ENCODE measurements at places on chromosomes 7 and 10. TPM values are rescaled to one million over a fixed set of nuclear protein-coding genes. Genes with fewer than 3 reads are reported as not detected.
A peak's percentile ranks its signal among the peaks of the same experiment; 100 is the strongest.

GRCh38 chr10:128440513-128441160 is 314.4 kb upstream of the MKI67 start:
- DNase-seq = no peak

GRCh38 chr7:74356589-74357315 is 67.5 kb downstream of the CLIP2 start:
- no peak for DNase-seq

DNA sequence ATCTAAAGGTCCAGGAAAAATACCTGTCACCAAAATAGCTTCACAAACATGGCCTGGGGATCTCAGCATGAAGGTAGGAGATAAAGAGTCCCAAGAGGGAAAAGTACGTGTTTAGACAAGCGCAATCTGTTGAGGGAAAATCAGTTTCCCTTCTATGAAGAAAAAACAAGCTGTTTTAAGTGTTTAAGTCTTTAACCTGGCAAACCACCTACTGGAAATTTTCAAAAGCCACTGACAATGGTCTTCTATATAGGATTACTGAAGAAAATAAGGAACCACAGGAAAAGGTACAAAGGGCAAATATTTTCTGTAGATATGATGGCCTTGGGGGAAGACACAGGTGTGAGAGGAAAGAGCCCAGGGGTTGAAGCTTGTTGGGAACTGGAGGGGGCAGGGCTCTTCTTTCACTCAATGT is 21.2 kb downstream of the ALDH18A1 start:
- DNase-seq = no peak

SPDYE2B gene
- not detected for total RNA-seq

DNA sequence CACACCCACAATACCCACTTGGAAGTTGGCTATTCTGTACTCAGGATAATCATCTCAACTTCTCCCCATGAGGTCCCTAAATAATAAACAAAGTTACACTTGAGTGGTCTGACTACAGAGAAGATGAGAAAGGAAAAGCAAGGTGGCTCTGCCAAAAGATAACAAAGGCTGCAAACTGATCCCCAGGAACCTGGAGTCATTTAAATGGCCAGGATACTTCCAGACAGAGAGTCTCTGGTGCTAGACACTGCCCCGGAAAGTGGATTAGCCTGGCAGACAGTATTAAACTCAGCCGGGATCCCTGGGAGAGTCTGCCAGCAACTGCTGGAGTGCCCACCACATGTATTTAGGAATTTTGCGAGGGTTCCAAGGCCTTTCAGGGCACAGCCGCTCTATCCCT is 93.7 kb downstream of the DGKI start:
- no peak for DNase-seq

DNA sequence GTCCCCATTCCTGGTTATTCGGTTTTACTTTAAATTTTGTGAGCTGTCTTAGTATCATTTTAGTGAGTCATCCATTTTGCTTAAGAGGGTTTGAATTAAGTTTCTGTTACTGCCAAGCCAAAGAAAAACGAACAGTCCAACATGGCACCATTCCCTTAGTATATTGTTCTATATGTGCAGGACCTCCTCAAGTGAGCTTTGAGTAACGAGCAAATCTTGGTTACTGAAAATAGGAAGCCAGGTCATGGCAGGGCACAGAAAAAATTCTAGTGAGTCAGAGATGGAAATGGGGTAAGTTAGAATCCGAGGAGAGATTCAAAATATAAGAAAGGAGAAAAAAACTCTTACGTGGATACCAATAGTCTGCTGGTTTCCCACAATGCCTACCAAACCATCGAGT is 292.9 kb downstream of the BAMBI start:
- DNase-seq = no peak

TUBAL3 gene
- 0.11 TPM for total RNA-seq

CTAGE15 gene
- total RNA-seq = not detected

- DNase-seq = no peak
Observed at GRCh38 chr7:16999541-17000267, 117.9 kb upstream of the AGR3 start.

HOXA10 gene
- total RNA-seq = not detected

TMEM236 gene
- total RNA-seq = 0.43 TPM

GRCh38 chr10:110865186-110865808 is 6.4 kb upstream of the PDCD4 start:
- DNase-seq = no peak

GRCh38 chr7:153097511-153098201 is 338.1 kb downstream of the ACTR3B start:
- DNase-seq = no peak

CCDC3 gene
- total RNA-seq = 3.7 TPM

ZNF438 gene
- total RNA-seq = 13.0 TPM

GRCh38 chr10:64458306-64458705 is 937.1 kb downstream of the REEP3 start:
- DNase-seq = no peak

DNA sequence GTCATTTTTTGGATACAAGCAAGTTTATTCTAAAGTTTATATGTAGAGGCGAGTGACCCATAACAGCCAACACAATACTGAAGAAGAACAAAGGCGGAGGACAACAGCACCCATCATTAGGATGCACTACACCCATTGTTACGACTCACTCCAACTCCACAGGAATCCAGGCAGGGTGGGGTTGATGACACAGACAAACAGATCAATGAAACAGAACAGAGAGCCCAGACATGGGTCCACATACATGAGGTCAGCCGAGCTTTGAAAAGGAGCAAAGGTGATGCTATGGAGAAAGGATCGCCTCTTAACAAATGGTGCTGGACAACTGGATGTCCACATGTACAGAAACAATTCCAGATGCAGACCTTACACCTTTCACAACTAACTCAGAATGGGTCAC is 426.4 kb downstream of the PTPRN2 start:
- no peak for DNase-seq

GRCh38 chr10:77618117-77618516 is 19.5 kb downstream of the KCNMA1 start:
- no peak for DNase-seq

- no peak for DNase-seq
Observed at GRCh38 chr7:16744518-16745250, 8.9 kb upstream of the TSPAN13 start.

DNA sequence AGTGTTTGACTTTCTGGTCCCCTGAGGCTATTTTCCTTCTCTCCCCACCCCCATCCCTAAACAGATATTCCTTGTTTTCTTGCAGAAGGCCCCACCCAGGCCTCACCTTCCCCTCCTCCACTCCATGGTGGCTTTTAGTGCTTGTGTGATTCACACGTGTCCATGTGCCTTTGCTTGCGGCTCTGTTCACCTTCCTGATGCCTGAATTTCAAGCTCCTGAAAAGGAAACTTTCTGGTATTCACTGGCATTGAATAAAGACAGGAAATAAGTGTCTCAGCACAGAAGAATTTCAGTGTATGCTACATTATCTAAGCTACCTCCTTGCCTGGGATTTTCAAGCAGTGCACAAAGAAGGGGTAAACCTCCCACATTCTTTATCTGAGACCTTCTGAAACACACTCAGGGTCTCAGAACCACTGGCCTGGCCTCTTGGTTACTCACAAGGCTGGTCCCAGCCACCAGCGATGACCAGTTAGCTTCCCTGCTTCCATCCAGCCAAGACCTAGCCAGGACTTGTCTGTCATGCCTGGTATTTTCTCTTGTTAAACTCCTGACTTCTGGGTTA is 17.2 kb upstream of the UBE2H start:
- no peak for DNase-seq

DNA sequence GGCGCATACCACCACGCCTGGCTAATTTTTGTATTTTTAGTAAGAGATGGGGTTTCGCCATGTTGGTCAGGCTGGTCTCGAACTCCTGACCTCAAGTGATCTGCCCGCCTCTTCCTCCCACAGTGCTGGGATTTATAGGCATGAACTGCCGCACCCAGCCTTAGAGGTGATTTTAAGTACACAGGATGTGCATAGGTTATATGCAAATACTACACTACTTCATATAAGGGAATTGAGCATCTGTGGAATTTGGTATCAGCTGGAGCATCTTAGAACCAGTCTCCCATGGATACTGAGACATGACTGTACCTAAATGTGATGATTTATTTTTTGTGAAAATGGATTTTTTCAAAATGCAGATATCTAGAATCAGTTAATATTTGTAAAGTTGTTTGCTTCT is 21.1 kb downstream of the WAC start:
- no peak for DNase-seq

MRC1 gene
- 27.0 TPM for total RNA-seq

NUDT13 gene
- total RNA-seq = 4.1 TPM

ZFAND2A gene
- total RNA-seq = 6.0 TPM

DNA sequence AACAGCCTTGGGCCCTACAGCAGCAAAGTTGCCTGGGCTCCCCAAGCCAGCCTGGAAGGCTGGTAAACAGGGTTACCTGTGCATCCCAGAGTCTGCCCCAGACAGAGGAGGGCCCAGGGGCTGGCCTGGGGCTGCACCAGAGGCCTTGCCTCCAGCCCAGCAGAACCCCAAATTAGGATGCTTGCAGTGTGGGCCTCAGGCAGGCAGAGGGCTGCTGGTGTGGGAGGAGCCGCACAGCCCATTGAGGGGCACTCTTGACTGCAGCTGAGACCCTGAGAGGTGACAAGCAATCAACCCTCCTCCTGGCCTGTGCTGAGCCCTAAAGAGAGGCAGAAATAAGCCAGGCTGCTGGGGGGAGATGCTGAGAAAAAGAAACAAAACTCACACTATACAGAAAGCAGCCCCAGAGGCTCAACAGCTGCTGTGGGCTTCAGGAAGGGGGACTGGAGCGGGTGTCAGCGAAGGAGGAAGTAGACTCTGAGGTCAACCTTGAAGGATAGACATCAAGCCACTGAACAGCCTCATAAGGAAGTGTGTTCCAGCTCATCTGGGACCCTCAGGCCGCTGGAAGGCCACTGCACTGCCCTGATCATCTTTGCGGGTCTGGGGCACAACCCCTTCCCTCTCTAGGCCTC is 6.6 kb downstream of the AIFM2 start:
- no peak for DNase-seq

STAG3 gene
- total RNA-seq = 0.94 TPM

DNA sequence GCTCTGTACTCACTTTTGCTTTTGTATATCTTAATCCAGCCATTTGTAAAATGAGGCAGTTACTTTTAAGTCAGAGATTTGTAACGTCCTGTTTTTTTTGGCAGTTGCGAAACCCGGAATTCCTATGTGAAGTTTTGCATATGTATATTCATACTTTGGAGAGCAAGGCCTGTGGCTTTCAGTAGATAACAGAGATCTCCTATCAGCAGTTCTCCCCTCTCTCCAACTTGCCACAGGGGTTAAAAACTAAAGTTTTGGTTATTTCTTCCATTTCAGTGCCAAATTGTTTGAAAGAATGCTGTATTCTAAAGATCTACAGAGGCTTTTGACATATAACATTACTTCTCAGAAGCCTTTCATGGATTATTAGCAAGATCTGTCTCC is 102.4 kb downstream of the EXOC4 start:
- DNase-seq = no peak

DNA sequence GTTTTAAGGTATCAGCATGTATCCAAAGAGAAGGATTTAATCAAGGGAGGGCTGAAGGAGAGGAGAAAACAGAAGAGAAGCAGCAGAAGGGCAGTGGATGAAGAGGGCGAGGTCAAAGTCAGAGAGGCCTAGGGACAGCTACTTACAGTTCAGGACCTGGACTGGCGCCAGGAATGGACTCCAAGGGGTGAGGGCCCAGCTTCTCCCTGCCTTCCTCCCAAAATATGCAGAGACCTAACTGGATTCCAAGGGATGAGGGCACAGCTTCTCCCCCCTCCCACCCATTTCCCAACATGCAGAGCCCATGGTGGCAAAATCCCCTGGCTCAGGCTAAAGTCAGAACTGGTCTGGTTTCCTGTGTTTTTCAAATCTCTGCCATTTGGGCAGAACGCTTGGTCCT is 3.4 kb upstream of the TCF7L2 start:
- peak; percentile 51 for DNase-seq

DNA sequence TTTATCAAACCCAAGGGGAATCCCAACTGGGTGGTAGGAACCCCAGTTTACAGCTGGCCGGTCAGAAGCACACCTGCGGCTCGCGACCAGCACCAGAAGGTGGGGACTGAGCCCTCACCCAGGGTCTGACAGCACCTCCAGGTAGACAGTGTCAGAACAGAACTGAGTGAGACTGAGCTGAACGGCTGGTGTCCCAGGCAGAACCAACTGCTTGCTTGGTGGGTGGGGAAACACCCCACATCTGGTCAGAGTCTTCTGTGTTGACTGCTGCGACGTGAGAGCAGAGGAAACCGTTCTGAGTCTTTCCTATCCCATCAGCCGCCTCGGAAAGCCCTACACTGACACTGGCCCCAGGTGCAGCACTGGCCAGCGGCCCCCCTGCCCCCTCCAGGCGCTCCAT is 160.7 kb downstream of the MAD1L1 start:
- no peak for DNase-seq

- DNase-seq = no peak
Observed at GRCh38 chr7:32569388-32570289, 74.3 kb downstream of the AVL9 start.

LRGUK gene
- 0.16 TPM for total RNA-seq

GRCh38 chr7:99693427-99694200 is 13.8 kb upstream of the CYP3A5 start:
- no peak for DNase-seq

DNA sequence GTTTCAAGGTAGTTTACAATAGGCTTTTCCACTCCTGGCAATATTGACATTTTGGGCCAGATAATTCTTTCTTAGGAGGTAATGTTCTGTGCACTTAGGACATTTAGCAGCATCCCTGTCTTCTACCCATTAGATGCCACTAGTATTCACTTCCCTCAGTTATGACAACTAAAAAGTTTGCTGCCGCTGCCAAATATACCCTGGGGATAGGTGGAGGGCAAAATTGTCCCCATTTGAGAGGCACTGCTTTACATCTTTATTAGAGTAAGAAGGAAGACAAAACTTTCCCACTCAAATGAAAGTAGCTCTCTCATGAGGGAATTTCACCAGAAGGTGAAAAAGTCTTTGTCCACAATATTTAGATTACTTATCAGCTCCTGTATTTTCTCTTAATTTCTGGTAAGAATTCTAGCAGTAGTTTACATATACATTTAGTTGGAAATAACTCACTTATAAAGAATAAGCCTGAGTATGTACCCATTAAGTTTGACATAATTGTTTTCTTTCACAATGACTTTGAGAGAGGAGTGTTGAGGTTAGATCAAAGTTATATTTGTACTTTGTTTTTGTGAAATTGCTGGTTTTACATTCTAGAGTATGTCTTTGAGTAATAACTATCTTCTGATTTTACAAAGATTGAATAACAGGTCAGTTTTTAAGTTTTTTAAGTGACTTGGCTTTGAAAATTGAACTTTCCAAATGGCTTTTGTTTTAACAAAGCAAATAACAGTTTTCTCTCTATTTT is 46.0 kb downstream of the HELLS start:
- DNase-seq = no peak

All from Right ventricle myocardium superior (tissue), 1 donor.